ENCODE measurements at places on chromosomes 6 and 20. TPM values are rescaled to one million over a fixed set of nuclear protein-coding genes. Genes with fewer than 3 reads are reported as not detected.

The ELOVL2 gene
- 1.3 TPM for total RNA-seq

The SPACA1 gene
- not detected for total RNA-seq

The VGLL2 gene
- total RNA-seq = not detected

The OOEP gene
- not detected for total RNA-seq

The SNHG17 gene
- 27.9 TPM for total RNA-seq

The SLC17A9 gene
- total RNA-seq = 19.5 TPM

The ZNF831 gene
- total RNA-seq = not detected

The TSPO2 gene
- not detected for total RNA-seq

The MAP1LC3A gene
- total RNA-seq = 21.6 TPM

The TRIM26 gene
- total RNA-seq = 14.7 TPM

The C20orf204 gene
- total RNA-seq = not detected

DNA sequence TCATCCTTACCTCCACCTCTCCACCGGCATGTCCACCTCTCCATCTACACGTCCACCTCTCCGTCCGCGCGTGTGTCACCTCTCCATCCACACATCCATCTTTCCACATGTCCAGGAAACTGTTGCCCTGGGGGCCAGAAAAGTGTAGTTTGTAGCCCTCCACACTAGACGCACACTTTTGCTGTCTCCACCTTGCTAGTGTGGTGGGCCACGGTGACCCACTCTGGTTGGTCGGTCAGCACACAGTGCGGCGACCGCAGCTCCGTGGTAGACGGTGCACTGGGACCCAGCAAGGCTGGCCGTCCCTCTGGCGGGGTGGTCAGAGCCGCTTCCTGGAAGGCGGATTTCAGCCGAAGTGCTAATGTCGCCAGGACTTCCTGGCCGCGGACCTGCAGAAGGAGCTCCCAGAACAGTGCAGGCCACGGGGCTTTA lies 268.6 kb downstream of the DLL1 start:
- no peak for DNase-seq

DNA sequence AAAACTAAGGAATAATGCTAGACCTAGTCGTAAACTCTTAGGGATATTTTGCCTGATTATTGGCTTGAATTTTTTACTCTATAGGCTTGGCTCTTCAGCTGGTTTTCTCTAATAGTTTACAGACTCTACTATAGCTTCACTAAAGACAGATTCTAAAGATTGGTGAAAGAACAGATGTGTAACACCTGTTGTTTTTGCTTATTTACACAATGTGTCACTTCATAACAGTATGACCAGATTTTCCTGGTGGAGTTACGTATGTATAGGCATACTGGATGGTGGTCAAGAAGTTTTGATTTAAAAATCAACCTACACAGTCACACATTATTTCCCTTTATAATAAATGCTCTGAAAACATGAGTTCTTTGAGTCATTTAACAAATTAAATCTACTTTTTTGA lies 4.8 kb downstream of the COL19A1 start:
- no peak for DNase-seq

- no peak for DNase-seq
Observed at GRCh38 chr6:108983151-108983550, 111.5 kb downstream of the SESN1 start.

- DNase-seq = no peak
Observed at GRCh38 chr6:152896923-152897322, 85.9 kb downstream of the FBXO5 start.

- DNase-seq = no peak
Observed at GRCh38 chr20:60400567-60400966, 442.3 kb downstream of the CDH26 start.

DNA sequence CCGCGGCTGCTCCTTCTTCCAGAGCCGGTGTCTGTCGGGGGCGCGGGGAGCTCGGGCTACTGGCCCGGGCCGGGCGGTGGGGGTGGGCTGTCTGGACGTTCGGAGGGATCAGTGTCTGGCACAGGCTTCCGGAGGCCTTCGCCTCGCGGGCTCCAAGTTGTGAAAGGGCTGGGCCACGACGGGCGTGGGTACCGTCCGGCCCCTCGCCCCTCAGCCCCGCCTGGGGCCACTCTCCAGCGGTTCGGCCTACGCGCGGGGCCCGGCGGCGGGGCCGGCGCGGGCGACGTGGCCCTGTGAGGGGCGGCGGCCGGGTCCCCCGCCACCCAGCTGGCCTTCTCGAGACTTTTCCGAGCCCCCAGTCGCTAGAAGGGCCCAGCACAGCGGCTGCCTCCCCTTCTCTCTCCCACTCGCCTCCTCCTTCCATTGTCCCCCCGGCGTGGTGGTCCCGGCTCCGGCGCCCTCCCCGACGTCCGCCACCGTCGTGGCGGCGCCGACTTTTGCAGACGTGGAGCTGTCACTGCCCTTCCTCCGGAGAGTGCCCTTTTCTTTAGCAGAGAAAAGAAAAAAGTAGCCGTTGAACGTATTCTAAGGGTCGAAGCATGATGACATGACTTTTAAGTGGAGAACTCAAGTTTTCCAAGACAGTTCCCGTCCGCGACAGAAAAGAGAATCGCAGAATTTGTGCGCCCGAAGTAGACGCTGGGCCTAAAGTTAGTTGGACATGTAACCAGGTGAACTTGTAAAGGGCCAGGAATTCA lies 571 bp downstream of the ITCH start:
- no peak for DNase-seq

DNA sequence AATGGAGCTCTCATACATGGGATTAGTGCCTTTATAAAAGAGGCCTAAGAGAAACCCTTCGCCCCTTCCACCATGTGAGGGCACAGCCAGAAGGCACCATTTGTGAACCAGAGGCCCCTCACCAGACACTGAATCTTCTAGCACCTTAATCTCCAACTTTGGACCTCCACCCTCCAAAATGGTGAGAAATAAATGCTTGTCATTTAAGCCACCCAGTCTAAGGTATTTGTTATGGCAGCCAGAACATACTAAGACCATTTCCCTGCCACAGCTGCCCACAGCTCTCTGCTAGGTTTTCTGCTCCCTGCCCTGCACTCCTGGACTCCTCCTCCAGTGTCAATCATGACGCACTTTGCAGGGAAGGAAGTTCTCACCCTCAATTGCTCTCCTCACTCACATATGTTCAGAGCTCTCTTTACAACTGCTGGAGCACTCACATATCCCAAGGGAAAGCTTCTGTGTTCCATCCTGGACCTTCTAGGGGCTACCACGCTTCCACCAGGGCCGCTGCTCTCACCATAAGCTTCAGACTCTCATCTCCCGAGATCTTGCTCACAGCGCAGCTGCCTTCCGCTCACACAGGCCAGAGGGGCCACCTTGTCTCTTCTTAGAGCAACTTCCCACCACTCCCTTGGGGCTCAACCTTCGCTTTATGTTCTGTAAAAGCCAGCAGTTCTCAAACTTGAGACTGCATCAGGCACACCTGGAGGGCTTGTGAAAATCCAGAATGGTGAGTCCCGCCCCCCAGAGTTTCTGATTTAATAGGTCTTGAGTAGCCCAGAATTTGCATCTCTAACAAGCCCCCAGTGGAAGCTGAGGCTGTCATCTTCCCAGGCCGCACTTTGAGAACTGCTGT lies 1.6 kb upstream of the LY86 start:
- no peak for DNase-seq

- no peak for DNase-seq
Observed at GRCh38 chr20:13915284-13915683, 75.1 kb downstream of the SEL1L2 start.

GRCh38 chr6:16824845-16825685 lies 63.8 kb upstream of the ATXN1 start:
- no peak for DNase-seq

DNA sequence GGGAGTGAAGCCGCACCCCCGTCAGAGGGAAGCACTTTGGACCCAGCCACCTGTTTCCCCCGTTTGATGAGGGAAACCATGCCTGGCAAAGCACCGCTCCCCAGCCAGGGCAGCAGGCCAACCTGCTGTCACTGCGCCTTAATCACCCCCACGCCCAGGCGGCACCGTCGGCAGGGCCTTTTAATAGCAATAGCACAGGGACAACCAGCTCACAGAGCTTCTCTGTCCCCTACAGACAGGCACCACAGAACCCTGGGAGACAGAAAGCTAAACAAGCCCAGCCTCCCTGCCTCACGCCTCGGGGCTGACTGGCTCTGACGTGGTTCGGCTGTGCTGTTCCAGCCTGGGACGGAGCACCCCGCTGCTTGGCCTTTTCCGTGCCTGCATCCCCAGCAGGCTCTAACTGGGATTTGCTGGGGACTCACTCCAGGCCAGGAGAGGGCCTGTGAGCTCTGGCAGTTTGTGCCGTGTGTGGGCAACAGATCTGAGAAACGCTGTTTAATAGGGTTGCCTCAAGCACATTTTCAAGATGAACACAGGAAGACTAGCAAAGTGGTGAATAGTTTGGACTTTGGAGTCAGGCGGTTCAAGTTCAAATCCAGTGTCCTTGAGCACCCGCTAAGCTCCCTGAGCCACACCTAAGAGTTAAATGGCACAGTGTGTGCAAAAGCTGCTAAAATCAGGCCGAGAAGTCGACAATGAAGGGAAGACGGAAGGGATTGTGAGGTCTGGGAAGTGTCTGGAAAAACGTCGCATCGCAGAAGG lies 223.8 kb downstream of the NRN1 start:
- no peak for DNase-seq

DNA sequence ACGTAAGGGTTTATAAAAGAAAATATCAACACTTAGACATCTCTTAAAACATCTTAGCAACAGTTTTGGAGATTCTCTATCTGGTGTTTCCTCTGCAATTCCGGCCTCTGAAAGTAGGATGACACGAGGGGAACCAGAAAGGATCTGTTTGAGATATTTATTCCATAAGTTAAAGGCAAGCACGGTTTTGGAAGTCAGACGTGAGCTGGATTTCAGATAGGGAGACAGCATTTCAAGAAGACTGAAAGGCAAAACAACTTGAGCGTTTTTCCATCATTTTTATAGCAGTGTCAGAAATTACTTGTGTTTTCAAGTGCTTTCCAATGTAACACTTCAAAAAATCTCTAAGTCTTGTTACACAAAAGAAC lies 52.9 kb upstream of the BTN3A2 start:
- no peak for DNase-seq

- no peak for DNase-seq
Observed at GRCh38 chr6:141259807-141260206, 872.9 kb upstream of the GJE1 start.

GRCh38 chr20:34033903-34034302 lies 40.2 kb downstream of the RALY start:
- DNase-seq = no peak

GRCh38 chr6:34358389-34358905 lies 34.0 kb downstream of the NUDT3 start:
- DNase-seq = no peak

DNA sequence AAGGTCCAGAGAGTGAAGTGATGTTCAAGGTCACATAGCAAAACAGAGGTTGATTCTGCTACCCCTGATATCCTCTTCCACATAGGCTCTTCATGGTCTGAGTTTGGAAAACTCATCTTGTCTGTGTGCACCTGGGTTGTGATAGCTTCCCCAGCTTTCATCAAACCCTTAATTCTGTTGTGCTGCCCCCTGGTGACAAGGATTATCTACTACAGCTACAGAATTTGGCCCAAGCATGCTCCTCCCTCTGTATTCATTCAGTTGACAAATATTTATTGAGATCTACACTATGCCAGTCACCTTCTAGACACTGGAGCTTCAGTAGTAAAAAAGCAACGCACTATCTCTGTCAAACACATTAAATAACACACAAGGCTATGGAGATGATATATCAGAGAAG lies 50.4 kb downstream of the SMPDL3A start:
- peak; percentile 4 for DNase-seq

DNA sequence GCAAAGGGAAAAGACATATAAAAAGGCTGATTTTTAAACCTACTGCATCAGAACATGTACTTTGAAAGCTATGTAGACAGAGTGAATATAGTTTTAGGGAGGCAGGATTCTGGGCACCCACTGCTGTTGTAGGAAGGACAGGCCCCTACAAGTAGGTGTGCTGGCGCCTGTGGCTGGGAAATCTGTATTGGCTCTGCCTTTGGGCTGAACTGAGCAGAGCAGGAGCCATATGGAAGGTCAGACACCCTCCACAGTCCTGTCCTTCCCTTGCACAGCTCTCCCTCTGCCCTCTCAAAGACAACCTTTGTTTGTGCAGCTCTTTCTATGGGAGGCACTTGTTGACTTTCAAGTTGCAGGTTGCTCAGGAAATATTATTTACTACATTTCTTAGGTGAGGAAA lies 18.4 kb upstream of the ULBP3 start:
- no peak for DNase-seq

- DNase-seq = no peak
Observed at GRCh38 chr20:45833883-45834796, 541 bp downstream of the SNX21 start.

DNA sequence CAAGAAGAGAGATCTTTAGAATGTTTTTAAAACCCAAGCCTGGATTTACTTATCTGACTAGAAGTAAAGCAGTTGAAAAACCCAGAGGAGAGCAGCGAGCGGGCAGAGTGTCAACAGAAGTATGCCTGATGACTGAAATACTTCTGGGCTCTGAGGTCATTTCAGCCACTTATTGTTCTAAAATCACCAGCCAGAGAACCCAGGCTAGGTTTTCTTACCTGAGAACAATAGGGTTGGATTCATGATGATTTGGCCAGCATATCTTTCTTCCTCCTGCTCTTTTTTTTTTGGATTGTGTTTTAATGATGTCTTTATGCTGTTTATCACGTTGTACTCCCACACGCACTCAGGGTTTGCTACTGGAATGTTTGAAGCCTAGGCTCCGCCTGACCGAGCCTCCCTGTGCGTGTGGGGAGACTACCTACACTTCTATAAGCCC lies 63.0 kb upstream of the KIF25 start:
- no peak for DNase-seq

DNA sequence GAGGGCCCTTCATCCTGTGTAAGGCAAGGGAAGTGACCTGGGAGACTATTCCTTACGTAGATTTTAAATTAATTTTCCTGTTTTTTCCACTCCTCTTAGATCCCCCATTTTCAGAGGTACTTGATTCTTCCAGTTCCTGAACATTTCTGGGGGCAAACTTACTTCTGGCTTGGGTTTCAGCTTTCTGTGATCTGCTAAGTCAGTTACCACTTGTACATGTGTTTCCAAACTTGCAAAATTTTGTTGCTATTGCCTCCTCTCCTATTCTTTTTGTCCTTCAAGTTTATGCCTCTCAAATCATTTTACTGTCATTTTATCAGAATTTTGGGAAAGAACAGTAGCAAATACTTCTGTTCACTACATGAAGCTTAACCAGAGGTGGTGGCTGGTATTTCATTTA lies 81.2 kb downstream of the QRSL1 start:
- DNase-seq = no peak

DNA sequence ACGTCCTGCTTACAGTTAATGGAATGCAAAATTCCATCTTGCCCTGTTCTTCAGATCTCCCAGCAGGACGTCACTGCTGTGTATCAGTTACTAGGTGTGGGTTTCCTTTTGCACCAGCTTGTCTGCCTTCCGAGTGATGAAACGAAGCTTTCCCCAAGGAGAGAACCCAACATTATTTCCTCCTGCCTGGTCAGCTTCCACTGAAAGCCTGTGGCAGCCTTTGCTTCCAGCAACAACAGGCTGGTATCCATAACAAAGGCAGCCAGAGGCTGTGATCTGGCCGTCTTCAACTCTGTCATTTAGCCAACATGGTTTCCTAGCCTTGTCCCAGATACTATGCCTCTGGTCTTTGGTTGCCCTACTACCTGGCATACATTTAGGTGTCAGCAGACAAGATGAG lies 78.9 kb upstream of the HEY2 start:
- no peak for DNase-seq

- DNase-seq = peak; percentile 65
Observed at GRCh38 chr20:35307666-35308653, 15.7 kb upstream of the FAM83C start.

GRCh38 chr6:149934249-149935156 lies 7.3 kb upstream of the ULBP2 start:
- peak; percentile 39 for DNase-seq

Measured in epithelial cell of proximal tubule (primary cell).